ENCODE measurements at places on chromosomes 2 and 18.

DNA sequence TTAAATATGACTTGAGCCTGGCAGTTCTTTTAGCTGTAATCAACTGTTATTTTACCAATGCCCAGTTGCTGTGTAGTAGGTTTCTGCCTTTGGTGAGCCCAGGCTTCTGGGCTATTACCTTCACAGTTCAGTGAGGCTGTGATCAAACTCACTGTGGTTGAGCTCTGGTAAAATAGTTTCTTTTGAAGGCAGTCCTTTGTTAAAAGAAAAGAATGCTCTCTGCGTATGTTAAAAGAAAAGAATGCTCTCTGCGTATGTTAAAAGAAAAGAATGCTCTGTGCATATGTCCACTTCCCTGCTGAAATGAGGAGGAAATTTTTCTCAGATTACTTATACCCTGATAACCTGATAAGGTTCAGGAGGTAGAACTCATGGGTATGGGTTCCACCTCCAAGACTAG, 244.3 kb downstream of the RNF144A start:
- no peak for DNase-seq

- no peak for DNase-seq
Observed at GRCh38 chr2:108988796-108989713, at the start of gene EDAR. Gene EDAR (minus strand): TSS chr2:108989220. CDS start chr2:108931014, 58,206 bp downstream.

- DNase-seq, result no peak
Observed at GRCh38 chr18:35993013-35993412, 20.5 kb downstream of the RMP24 start.

DNA sequence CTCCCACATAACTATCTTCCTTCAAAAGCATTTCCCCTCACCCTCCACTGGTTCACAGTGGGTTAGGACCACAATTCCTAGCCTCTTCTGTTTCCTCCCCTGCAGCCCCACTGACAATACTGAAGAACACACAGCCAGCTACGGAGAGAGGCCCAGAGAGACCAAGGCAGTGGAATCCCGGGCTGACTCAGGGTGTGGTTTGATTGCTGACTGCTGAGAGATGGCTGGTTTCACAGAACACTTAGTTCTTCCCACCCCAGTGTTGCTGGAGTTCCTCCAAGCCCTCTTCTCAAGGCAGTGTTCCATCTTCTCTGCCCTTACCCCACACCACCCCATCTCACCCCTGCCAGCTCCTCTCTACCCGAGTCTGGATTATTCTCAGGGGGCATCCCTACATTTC, 43.3 kb upstream of the ZFP36L2 start:
- peak; percentile 66 for DNase-seq

GRCh38 chr2:95402370-95403203, at the start of gene FAHD2A:
Gene FAHD2A (plus strand): TSS chr2:95402708. CDS start chr2:95405559, 2,851 bp downstream.
- peak; percentile 83 for DNase-seq

DNA sequence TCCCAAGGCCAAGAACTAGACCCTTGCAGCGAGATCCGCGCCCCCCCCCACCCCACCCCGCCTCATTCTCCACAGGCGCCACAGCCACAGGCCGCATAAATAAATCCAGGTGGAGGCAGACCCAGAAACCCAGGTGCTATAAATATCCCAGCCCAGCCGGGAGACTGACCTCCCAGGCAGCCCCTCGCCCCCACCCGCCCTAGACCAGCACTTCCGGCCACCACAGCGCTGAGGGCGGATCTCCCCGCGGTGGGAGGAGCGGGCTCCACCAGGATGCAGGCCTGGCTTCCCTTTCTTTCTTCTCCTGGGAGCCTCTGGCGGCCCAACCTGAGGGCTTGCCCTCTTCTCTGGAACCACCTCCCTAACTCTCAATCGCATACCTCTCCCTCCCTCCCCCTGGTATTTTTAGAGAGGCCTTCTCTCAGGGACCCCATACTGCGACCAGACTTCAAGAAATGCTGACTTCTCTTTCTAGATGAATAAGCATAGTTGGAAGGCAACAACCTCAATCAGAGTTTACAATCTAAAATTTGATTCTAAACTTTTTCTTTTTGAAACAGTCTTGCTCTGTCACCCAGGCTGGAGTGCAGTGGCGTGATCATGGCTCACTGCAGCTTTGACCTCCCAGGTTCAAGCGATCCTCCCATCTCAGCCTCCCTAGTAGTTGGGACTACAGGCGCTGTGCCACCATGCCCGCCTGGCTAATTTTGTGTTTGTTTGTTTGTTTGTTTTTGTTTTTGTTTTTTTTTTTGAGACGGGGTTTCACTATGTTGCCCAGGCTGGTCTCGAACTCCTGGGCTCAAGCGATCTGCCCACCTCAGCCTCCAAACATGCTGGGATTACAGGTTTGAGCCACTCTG, 55.0 kb downstream of the PKDCC start:
- DNase-seq, result no peak

GRCh38 chr2:27206346-27206745, 5.5 kb upstream of the ATRAID start:
- no peak for DNase-seq

GRCh38 chr2:159738509-159739390, 26.4 kb downstream of the MARCHF7 start:
- DNase-seq, result no peak

GRCh38 chr2:170148161-170148560, 29.8 kb upstream of the MYO3B start:
- no peak for DNase-seq

DNA sequence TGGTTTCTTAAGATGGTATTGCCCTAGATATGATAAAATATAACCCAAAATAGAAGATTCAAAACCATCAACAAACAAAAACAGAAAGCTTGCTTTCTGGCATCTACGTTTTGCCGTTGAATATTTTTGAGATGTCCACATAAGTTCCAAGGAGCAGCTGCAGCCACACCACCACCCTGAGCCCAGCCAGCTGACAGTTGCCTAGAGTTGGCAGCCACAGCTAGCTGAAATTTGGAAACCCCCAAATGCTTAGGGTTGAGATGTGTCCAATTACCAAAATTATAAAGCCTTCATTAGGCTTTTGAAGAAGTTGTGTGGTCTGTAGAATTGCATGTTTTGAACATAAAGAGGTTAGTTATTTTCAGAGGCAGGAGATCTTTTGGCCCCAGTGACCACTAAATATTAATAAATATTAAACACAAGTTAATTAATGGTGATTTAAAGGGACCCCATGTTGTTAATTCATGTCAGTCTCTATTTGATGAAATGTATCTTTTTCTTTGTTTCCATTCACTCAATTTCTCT, 118.1 kb upstream of the DTNA start:
- DNase-seq, result no peak

DNA sequence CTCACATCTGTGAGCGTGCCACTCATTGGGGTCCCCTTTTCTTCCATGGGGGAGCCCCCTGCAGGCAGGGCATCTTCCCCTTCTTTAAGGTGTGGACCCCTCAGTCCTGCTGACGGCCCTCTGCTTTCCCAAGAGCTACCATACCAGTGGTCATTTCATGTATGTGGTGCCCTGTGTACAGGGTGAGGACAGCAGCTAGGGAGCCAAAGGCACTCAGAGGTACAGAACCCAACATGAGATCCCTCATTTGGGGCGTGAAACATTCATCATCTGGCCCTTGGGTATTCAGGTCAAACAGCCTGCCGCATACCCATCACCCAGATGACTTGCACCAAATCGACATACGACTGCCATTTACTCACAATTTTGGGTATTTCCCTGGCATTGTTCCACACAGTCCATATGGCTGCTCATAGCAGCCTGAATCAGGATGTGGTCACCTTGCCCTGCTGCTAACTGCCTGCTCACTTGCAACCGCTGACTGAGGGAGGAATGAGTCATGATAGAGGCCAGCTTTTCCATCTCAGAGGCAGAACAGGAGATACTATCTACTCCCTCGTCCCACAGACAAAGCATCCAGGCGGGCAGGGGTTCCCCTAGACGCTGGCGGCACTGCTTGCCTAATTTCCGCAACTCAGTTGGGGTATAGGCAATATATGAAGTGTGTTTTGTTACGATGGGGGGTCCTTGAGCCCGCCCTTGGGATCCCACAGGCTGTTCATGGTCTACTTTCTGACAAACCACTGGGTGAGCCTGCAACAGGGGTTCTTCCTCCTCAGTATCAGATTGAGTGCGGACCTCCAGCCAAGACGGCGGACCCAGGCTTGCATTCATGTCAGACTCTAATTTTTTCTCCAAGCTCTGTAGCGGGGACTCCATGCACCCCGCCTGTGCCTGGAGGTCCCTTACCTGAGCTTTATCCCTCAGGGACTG, 228.6 kb downstream of the SATB2 start:
- DNase-seq, result peak; percentile 94

GRCh38 chr2:98730053-98730706, 752 bp downstream of the MGAT4A start:
- DNase-seq, result no peak

DNA sequence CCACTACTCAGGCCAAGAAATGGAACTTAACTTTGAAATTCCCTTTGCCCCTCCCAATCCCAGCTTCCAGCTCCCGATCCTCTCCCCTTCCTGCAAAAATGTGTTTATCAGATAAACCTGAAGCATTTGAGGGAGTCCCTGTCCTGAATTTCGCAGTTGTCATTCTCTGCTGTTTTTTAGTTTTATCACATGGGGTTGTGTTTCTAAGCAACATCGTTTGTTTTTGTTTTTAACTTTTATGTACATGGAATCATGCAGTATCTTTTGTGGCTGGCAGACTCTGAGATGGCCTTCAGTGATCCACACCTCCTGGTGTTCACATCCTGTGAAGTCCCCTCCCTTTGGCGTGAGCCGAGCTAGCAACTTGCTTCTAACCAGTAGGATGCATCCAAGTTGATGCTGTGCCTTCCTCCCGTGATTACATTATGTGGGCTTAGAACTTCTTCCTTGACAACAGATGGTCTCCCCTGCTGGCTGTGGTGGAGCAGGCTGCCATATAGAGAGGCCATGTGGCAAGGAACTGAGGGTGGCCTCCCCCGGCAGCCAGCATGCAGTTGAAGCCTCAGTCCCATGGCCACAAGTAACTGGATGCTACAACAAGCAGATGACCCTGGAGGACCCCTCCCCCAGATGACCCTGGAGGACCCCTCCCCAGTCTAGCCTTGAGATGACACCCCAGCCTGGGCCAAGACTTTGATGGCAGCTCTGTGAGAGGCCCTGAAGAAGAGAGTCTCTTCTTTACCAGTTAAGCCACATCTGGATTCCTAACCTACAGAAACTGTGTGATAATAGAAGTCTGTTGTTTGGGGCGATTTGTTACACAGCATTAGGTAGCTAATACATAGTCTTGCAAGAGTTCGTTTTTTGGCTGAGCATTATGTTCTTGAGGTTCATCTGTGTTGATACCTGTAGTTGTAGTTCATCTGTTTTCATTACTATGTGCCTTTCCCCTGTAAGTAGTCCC, 27.7 kb downstream of the SH3BP4 start:
- no peak for DNase-seq

DNA sequence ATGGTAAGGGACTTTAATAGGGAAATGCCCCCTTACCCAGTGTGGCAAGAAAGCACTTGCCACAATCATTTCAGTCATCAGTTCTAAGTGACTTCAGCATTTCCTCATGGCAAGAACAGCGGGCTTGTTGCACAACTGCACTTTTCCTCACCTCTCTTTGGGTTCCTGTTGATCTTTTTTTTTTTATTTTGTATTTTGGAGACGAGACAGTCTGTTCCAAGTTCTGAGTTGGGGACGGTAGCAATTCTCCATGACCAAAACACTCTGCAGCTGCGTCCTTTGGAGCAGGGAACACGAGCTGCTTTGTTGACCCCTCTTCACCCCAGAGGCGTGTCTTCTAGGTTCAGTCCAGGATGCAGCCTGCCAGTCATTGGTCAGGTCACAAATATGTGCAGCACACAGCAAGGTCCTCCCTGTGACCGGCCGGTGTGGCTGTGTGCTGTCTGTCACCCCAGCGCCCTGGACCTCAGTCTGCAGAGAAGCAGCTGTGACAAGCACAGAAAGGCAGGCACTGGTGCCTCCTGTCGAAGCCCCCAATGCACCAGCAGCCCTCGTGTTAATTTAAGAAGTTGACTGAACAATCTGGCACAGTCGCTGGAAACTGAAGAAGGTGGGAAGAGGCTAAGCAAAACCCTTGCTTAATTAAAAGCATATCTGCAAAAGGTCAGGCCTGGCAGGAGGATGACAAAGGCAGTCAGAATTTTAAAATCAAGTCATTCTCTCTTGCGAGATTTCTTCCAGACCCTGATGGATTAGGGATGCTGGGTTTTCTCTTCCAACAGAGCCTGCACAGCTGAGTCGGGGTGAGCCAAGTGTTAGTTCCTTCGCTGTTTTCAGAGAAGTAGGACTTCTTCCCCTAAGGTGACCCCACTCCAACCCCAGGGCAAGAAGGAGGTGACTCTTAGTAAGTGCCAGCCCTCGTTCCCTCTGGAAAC, 96.7 kb upstream of the COPS8 start:
- DNase-seq, result no peak

- no peak for DNase-seq
Observed at GRCh38 chr18:56936457-56936856, 210.4 kb upstream of the BOD1L2 start.

DNA sequence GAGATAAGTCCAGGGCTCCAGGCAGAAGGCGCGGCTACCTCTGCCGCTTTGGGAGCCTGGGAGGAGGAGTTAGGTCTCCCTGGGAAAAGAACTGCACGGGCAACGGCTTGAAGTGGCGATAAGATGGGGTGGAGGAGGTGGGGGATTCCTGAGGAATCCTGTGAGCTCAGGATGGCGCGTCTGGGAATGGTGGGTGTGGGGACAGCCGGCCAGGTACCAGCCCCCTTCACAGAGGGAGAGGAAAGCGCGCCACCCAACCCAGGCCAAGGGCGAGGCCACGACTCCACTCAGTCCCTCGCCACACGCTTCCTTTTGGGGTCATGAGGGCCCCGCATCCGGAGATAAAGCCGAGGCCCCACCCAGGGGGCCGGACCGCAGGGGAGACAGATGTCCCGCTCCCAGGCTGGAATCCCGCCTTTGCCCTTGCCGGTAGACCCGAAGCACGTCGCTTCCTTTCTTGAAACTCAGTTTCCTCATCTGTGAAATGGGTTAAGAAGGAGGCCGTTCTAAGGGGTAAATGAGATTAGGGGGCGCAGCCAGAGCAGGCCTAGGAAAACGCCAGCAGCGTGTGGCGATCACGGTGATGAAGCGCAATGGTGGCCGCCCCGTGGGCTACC, 1.7 kb upstream of the CTDSP1 start:
- peak; percentile 83 for DNase-seq

- DNase-seq, result no peak
Observed at GRCh38 chr2:26619096-26619495, 22.1 kb downstream of the CIB4 start.

DNA sequence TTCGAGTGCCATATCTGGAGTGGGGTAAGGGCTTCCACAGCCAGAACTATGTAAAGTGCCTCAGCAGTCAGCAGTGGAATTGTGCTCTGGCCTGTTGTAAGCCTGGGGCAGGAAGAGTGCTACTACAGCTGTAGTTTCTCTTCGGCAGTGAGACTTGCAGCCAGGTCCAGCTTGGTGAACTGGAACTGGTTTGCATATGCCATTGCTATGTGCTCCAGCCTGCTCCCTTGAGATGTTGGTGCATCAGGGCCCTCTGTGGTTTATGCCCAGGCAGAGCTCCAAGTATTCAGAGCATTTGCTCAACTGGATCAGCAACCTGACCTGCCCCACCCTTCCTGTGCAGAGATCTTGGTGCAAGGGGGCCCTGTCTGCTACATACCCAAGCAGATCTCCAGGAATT, 47.8 kb downstream of the ZNF804A start:
- no peak for DNase-seq

DNA sequence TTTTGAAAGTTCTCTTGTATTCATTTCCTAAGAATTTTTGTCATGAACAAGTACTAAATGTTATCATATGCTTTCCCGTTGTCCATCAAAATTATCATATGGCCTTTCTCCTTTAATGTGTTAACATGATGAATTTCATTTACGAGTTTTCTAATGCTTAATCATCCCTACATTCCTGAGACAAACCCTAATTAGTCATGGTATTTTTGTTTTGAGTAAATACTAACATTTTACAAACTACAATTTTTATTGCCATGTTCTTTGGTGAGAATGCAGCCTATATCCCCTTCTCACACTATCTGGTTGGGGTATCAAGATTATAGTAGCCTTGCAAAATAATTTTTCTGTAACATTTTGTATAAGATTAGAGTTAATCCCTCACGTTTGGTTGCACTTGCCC, 14.5 kb downstream of the SMAD2 start:
- peak; percentile 4 for DNase-seq
